ENCODE measurements at places on chromosomes 13 and 19. TPM values are rescaled to one million over a fixed set of nuclear protein-coding genes. Genes with fewer than 3 reads are reported as not detected.

DNA sequence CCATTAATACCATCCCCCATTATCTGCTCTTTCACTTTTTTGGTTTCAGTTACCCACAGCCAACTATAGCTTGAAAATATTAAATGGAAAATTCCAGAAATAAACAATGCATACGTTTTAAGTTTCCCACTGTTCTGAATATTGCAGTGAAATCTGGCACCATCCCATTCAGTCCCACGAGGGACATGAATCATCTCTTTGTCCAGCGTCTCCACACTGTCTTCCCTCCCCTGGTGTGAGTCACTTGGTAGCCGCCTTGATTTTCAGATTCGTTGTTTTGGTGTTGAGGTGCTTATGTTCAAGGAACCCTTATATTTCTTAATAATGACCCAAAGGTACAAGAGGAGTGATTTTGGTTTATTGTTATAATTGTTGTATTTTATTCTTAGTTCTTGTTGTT is 246.1 kb downstream of the DCT start:
- H3K27ac ChIP-seq: no peak overlapping the region
- H3K4me1 ChIP-seq: peaks cover 2% of the 10 kb centered on the region
- H3K27me3 ChIP-seq: no peaks in the 10 kb centered on the region
- peak; percentile 93 for DNase-seq
- H3K4me3 ChIP-seq: peak overlapping the region; percentile 34
- no peaks in the 10 kb centered on the region for H3K36me3 ChIP-seq

DNA sequence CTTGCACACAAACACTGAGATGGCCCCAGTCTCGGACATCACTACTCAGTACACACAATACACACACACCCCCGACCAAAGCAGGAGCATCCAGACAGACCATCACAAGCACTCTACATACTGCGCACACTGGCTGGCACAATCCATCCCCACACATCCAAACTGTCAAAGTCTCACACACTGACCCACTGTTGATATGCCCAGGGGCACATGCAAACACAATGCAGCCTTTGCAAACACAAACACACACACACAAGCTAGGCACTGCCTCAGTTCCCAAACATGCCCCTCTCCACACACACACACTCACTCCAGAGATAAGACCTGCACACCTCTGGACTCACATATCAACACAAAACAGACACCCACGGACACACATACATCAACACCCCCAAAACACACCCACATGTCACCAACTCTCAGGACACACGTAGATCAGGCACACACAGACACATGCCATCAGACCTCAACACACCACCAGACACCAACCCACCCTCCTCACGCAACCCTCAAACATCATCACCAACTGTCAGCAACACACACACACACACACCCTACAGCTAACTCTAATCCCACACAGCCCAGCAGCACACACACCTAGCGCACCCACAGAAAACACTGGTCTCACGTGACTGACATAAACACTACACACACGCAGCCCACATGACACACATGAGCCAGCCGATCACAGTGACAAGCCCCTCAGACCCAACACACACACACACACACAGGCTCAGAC is 1.9 kb downstream of the BBC3 start:
- H3K4me3 ChIP-seq: peak overlapping the region; percentile 99
- peak; percentile 50 for DNase-seq
- H3K27ac ChIP-seq: peak overlapping the region; percentile 97
- H3K27me3 ChIP-seq: no peaks in the 10 kb centered on the region
- peaks cover 27% of the 10 kb centered on the region for H3K4me1 ChIP-seq

The PROZ gene
- total RNA-seq: not detected

- no peak for DNase-seq
- H3K27ac ChIP-seq: no peak overlapping the region
- H3K27me3 ChIP-seq: peaks cover 31% of the 10 kb centered on the region
- no peaks in the 10 kb centered on the region for H3K4me1 ChIP-seq
- H3K36me3 ChIP-seq: no peaks in the 10 kb centered on the region
These were observed 3.6 kb downstream of the TNFSF11 start for GRCh38 chr13:42577538-42577937.

- no peaks in the 10 kb centered on the region for H3K27me3 ChIP-seq
- H3K4me1 ChIP-seq: no peaks in the 10 kb centered on the region
- no peaks in the 10 kb centered on the region for H3K36me3 ChIP-seq
These were observed 792.6 kb upstream of the ATXN8OS start for GRCh38 chr13:69315039-69315438.

- H3K27me3 ChIP-seq: no peaks in the 10 kb centered on the region
- H3K36me3 ChIP-seq: peaks cover 2% of the 10 kb centered on the region
- peak overlapping the region; percentile 95 for H3K27ac ChIP-seq
- peak; percentile 56 for DNase-seq
- H3K4me1 ChIP-seq: peaks cover 73% of the 10 kb centered on the region
- no peak overlapping the region for H3K4me3 ChIP-seq
These were observed 46.5 kb downstream of the LYL1 start for GRCh38 chr19:13056052-13056660.

The TUBB4A gene
- not detected for total RNA-seq

DNA sequence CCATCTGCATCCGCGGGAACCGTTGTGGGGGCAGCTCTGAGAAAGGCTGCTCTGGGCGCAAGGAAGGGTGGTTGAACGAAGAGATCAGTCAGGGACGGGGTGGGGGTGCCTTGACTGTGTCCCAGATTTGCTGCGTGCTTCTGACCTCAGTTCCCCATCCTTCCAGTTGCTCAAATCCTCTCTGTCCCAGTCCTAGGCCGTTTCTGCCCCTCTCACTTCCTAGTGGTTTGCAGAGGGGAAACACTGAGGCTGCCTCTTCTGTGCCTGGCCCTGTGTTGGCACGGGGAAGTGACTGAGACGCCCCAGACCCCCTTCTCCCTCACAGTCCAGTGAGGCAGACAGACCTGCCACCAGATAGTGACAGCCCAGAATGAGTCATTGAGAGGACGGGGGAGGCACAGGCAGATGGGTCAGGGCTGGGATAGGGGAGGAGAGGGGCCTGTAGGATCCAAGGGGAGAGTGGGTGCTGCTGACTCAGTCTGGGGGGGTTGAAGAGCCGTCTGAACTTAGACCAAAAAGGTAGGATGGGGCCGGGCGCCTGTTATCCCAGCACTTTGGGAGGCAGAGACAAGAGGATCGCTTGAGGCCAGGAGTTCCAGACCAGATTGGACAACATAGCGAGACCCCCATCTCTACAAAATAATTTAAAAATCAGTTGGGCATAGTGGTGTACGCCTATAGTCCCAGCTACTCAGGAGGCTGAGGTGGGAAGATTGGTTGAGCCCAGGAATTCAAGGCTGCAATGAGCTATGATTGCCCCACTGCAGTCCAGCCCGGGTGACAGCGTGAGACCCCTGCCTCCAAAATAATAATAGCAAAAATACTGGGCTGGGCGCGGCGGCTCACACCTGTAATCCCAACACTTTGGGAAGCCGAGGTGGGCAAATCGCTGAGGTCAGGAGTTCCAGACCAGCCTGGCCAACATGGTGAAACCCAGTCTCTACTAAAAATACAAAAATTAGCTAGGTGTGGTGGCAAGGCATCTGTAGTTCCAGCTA is 26.5 kb downstream of the NUMBL start:
- peak overlapping the region; percentile 65 for H3K4me3 ChIP-seq
- H3K27ac ChIP-seq: peak overlapping the region; percentile 74
- peaks cover 19% of the 10 kb centered on the region for H3K36me3 ChIP-seq
- H3K27me3 ChIP-seq: no peaks in the 10 kb centered on the region

DNA sequence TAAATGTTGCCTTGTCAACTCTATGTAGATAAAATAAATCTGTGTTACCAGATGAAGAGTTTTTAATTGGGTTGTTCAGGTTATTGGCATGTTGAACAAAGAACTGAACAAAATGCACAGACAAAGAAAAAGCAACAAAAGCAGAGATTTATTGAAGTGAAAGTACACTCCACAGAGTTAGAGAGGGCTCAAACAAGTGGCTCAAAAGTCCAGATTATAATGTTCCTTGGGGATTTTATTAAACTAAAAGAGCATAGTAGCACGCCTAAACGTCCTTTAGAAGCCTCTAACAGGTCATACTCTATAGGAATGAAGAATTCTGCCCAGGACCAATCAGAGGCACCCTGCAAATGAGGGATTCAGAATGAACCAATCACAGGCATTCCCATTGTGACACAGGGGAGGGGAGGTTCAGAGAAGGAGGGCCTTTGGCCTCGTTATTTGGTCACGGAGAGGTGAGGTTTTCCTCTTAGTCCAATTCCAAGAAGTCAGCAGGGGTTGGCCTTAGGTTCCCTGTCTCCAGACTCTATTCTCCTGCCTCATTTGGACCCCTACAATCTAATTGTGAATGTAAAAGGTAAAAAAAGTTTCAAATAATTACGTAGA is 12.8 kb downstream of the PSMC4 start:
- H3K27ac ChIP-seq: no peak overlapping the region
- no peak for DNase-seq
- no peaks in the 10 kb centered on the region for H3K4me1 ChIP-seq
- no peaks in the 10 kb centered on the region for H3K27me3 ChIP-seq
- H3K4me3 ChIP-seq: no peak overlapping the region

The COL5A3 gene
- total RNA-seq: 0.77 TPM

The SHISA7 gene
- not detected for total RNA-seq

The RB1 gene
- total RNA-seq: 21.1 TPM

The ZNF835 gene
- 3.6 TPM for total RNA-seq

GRCh38 chr19:5352229-5352763 is 11.7 kb upstream of the PTPRS start:
- H3K27me3 ChIP-seq: peaks cover under 1% of the 10 kb centered on the region
- DNase-seq: no peak
- H3K4me3 ChIP-seq: no peak overlapping the region
- H3K4me1 ChIP-seq: no peaks in the 10 kb centered on the region
- H3K36me3 ChIP-seq: no peaks in the 10 kb centered on the region

DNA sequence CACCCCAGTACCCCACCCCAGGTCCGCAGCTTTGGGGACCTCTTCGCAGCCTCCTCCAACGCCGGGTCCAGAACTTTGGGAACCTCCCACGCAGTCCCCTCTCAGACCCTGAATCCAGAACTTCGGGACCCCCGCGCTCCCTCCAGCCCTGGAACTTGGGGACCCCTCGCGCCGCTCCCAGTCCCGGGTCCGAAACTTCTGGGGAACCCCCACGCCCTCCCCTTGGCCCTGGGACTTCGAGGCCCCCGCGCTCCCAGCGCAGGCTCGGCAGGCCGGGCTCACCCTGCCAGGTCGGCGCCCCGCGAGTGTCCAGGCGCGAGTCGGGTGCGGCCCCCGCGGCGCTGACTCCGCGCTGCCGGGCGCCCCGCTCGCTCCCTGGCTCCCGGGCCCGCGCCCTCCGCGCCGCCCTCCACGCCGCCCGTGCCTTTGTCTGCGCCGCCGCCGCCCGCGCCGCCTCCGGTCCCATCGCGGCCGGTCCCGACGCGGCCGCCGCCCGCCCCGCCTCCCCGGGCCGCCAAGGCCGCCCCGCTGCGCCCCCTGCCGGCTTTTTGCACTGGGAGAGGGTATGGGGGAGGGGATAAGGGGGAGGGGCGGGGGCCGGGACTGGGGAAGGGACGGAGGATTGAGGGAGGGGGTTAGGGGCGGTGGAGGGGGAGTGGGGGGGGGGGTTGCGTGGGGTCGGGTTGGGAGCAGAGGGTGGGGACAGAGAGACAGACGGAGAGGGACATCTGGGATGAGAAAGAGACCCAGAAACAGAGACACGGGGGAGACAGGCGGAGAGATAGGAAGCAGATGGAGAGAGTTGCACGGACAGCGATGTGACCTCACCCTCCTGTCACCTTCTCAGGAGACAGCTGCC is at the start of gene HOMER3:
TSS of gene HOMER3 (minus strand) at position 449 of the 859 bp plus-strand sequence. CDS start 2,235 bp downstream, outside the sequence.
- no peaks in the 10 kb centered on the region for H3K27me3 ChIP-seq
- peaks cover 4% of the 10 kb centered on the region for H3K36me3 ChIP-seq
- DNase-seq: peak; percentile 38
- peak within 1 kb of the TSS; percentile 87 for H3K4me3 ChIP-seq
- peak within 1 kb of the TSS; percentile 82 for H3K27ac ChIP-seq

DNA sequence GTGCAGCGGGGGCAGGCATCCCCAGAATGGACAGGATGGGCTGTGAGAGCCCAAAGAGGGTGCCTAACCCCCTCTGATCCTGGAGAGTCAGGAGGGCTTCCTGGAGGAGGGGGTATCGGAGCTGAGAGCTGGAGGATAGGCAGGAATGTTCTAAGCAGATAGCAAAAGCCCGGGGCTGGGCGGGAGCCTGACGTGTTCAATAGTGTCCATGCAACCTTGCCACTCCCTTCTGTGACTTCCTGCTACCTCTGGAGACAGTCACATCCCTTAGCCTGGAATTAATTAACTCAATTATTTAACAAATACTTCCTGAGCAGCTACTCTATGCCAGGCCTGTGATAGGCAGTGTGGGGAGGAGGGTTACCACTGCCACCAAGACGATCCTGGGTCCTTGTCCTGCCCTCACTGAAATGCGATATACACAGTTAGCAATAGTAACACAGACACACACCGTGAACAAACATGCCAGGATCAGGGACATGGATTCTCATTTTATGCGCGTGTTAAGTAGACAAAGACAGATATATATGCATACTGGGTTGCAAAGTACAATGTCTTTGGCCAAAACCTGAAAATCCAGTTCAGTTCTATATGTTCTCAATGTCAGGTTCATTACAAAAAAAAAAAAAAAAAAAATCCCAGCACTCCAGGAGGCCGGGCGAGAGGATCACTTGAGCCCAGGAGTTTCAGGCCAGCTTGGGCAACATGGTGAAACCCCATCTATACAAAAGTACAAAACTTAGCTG is 10.7 kb downstream of the AP2S1 start:
- H3K27me3 ChIP-seq: no peaks in the 10 kb centered on the region
- peaks cover 19% of the 10 kb centered on the region for H3K36me3 ChIP-seq
- no peak overlapping the region for H3K27ac ChIP-seq
- DNase-seq: no peak
- peaks cover 6% of the 10 kb centered on the region for H3K4me1 ChIP-seq

Measured in fibroblast of lung (primary cell).